IMR-90 (cell line): ENCODE measurements at places on chromosomes 16 and 17.

- DNase-seq, result no peak
Observed at GRCh38 chr16:9136596-9136995, 45.2 kb downstream of the HAPSTR1 start.

DNA sequence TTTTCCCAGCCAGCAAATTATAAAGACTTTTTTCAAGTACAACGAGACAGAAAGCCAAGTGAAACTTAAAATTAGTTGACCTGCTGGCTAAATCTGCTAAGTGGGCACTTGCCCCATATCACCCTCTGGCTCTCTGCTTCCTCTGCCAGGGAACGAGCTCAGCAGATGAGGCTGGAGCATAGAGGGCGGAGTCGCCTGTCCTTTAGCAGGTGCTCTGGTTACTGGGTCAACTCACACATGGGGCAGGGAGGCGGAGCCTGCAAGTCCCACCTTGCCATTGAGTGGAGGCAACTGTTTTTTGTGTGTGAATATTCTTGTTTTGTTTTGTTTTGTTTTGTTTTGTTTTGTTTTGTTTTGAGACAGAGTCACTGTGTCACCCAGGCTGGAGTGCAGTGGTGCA lies 62.5 kb downstream of the EMP2 start:
- no peak for DNase-seq

DNA sequence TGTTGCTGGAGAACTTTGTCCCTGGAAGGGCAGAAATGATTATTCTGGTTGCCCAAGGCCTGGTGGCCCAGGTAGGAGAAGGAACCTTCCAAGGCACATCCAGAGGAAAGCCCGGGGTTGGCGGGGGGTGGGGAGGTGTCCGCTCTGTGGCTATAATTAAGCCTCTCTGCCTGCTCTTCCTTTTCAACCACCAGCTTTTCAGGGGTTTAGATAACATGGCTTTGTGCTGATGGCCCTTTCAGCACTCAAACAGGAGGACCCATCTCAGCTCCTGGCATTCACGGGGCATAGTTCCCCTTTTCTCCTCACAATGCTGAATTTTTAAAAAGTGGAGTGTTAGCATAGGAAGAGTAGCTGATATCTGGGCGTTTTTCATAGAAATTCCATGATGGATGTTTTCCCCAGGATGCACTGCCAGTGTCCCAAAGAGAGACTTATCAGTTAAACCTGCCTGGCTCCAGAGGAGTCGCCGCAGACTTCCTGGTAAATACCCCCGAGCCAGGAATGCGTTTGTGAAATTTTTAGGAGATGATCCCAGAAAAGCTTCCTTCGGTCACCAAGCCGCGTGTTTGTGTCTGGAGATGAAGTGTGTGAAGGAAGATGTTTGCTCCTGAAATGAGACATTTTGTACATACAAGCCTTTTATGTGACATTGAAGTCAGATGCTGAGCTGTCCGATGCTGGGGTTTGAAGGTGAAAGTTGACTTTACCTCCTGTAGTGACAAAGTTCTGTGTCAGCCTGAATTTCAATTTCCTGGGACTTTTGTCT lies 188.5 kb downstream of the MSI2 start:
- no peak for DNase-seq

GRCh38 chr17:44931376-44931775 lies 16.1 kb upstream of the GFAP start:
- no peak for DNase-seq

GRCh38 chr16:69176033-69176800 lies 10.7 kb upstream of the SNTB2 start:
- peak; percentile 79 for DNase-seq

DNA sequence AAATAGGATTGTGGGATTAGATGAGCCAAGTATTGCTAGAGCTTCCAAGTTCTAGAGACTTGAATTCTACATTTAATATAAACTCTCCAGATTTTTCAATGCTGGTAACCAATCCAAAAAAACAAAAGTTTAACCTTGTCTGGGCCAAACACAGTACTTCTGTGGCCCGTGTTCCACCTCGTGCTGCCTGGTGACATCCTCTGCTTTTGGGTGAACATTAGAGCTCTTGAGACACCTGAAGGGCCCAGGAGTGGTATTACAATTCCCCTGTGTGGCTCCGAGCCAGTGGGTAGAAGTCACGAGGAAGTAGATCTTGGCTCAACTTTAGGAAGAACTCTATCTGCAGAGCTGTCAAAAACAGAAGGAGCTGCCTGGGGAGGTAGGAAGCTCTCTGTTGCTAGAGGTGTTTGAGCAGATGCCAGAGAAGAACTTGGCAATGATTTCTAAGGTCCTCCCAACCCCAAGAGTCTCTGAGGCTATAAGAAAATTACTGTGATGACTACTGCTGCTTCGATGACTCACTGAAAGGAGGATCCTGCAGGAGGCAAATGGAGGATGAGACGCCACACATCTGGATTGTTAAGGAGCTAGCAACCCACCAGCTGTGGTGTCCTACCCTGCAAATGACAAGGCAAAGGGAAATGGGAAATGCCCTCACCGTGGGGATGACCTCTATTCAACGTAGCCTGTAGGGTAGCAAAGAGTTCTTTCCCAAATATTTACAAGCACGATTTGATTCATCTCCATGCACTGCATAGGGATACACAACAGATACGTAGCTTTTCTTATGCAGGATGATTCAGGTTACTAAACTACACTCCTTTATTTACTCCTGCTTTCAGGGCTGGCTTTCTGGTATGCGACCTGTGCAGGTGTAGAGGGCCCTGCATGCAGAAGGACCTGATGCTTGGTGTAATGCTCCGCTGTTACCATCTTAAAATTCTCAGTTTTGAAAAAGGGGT lies 45.8 kb upstream of the GAS7 start:
- DNase-seq, result peak; percentile 35

GRCh38 chr16:30628628-30629540 lies 18.7 kb upstream of the ZNF689 start:
- DNase-seq, result peak; percentile 68

GRCh38 chr17:60436676-60437075 lies 14.4 kb downstream of the CHCT1 start:
- no peak for DNase-seq

- DNase-seq, result no peak
Observed at GRCh38 chr17:63086483-63087185, 120.6 kb downstream of the TANC2 start.

GRCh38 chr17:59377410-59377809 lies 46.0 kb downstream of the YPEL2 start:
- DNase-seq, result peak; percentile 49

- no peak for DNase-seq
Observed at GRCh38 chr16:9306753-9307152, 215.3 kb downstream of the HAPSTR1 start.

GRCh38 chr16:58452640-58453039 lies 47.3 kb upstream of the NDRG4 start:
- DNase-seq, result no peak

DNA sequence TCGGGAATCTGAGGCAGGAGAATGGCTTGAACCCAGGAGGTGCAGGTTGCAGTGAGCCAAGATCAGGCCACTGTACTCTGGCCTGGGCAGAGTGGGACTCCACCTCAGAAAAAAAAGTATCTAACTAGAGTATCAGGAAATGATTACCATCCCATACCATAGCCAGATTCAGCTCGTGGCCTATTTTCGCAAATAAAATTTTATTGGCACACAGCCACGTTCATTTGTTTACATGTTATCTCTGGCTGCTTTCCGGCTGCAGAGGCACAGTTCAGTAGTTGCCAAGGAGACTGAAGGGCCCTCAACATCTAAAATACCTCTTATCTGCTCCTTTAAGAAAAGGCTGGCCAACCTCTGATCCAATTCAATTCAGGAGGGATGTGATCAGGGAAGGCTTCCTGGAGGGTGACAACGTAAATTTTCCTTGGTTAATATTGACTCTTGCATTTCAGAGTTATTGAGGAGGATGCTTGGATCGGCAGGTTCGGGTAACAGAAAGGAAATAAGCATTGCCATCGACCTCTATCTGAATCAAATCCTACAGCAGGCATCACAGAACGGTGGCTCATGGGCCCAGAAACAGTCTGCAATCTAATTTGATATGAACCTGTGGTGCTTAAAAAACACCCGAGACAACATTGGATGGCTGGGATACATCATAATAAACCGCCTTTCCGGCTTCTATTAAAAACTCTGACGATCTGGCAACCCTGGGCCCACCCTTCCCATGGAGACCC lies 73.8 kb downstream of the XYLT1 start:
- DNase-seq, result peak; percentile 52

DNA sequence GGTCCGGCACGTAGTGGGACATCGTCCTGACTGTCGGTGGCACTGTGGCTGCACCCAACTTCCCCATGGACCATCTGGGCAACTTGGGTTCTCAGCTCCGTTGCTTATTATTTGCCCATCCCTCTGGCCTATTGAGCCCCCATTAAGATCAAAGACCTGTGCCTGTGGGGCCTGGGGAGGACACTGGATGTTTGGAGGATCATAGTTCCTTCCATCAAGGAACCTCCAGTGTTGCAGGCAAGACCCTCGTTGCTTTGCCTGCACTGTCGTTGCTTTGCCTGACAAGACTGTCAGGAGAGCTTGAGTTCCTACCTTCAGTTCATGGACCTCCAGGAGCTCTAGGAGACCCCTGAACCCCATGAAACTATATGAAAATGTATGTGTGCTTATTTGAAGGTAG lies 127.2 kb downstream of the CCDC144A start:
- no peak for DNase-seq

DNA sequence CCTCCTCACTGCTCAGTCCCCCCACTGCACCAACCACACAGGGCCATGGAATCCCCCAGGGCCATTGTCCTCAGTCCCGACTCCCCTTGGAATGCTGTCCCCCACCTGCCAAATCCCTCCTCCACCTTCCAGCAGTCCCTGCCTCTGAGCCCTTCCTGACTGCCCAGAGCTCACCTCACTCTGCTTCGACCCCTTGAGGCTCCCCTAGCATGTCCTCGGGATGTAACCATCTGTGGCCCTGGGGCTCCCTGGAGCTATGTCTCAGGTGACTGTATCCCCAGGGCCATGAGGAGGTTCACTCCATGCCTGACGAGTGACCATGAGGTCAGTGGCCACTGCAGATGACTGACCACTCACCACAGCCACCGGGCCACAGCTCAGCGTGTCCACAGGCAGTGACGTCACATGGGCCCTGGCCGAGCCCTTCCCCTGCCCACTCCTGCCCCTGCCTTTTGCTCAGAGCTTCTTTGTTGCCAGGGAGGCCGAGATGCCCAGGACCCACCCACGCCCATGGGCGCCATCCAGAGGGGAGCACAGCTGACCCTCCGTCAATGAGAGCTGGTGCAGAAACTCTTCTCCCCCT lies 7.7 kb upstream of the PIEZO1 start:
- no peak for DNase-seq

GRCh38 chr17:1197379-1197778 lies 17.6 kb upstream of the ABR start:
- peak; percentile 40 for DNase-seq

- no peak for DNase-seq
Observed at GRCh38 chr17:65181237-65182061, 44.3 kb downstream of the RGS9 start.

- no peak for DNase-seq
Observed at GRCh38 chr17:69725146-69725545, 310.6 kb downstream of the MAP2K6 start.

GRCh38 chr17:74089869-74090464 lies 113.5 kb upstream of the RPL38 start:
- no peak for DNase-seq

DNA sequence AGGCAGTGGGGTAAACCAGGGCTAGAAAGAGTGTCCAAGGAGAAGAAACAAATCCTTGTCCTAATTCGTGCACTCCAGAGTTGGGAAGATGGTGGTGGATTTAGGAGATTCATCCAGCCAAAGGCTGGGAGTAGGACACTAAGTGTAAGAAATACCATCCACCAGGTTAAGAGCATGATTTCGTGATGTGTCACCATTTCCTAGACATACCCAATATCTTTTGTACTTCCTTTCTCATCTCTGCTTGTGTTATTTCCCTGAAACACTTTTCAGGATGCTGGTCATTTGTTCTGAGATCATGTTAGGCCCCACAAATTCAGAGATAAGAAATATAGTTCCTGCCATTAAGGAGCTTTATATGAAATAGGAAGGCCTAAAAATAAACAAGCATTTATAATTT lies 106.3 kb upstream of the HLF start:
- no peak for DNase-seq

DNA sequence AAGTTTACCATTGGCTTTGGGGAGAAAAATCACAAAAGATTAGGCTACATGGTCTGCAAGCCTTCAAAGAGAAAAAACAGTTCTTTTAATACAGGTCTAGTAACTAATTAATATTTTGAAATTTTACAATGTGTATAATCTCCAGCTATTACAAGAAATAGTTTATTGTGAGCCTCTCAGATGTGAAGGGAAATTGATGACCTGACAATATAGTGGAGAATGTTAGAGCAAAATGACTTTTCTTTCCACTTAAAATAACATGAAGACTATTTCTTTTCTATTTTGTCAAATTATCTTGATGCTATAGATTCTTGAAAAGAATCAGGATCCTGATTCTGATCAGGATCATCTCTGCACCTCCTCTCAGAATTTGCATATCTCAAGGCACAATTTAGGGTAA lies 362.3 kb downstream of the PMP22 start:
- DNase-seq, result no peak

DNA sequence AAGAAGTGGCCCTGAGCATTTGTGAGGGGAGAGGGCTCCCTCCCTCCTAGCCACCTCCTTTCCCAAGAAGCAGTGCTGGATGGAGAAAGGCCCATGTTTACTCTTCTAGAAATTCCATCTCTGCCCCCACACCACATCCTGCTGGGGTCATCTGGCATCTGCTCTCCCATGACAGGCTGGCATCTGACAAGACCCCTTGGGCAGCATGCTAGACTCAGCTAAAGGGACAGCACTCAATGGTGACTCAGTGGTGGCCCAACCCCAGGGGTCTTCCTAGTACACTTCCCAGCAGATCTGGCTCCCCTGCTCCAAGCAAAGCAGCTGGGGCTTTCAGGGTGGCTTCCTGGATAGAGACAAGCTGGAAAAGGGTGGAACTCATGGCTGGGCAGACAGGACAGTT lies 14.4 kb downstream of the SLC38A7 start:
- peak; percentile 35 for DNase-seq

GRCh38 chr17:6104956-6105648 lies 34.9 kb downstream of the WSCD1 start:
- DNase-seq, result no peak

DNA sequence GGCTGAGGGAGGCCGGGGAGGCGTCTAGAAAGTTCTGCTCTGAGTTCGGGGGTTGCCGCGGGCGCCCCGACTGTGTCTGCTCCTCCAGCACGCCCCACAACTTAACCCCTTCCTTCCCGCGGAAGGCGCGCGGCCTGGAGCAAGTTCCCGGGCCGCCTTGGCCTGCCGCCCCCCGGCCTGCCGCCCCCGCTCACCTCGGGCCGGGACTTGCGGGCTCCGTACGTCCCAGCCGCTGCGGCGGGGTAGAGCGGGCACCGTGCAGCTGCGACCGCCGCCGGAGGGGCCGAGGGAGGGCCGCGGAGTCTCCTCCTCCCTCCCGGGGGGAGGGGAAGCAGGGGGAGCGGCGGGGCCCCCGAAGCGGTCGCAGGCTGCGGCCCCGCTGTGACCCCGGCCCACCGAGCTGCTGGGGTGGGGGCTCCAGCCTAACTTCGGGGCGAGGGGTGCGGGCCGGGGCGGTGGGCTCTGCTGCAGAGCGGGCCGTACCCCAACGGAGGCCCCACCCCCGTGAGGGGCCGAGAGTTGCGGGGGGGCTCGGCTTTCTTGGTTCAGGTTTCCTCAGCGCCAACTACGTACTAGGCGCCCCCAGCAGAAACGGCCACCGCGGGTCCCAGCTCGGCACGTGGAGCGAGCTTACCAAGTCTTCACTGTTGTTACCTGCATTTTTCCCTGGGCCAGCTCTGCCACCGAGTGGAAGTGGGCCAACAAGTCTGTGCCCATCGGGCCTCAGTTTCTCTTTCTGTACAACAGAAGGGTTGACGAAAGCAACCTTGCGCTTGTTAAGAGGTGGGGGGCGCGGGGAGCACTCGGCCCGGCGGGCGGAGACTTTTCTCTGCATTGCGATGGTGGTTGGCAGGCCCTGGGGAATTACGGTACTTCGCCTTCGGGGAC lies at the start of gene CCDC102A:
CCDC102A (minus strand) TSS at position 266 of the 888 bp plus-strand sequence. CDS start 7,394 bp downstream, outside the sequence.
- no peak for DNase-seq
